ENCODE measurements at places on chromosomes 6 and 20.

- peak; percentile 86 for DNase-seq
These were observed 984 bp downstream of the TFAP2C start for GRCh38 chr20:56630086-56630493.

DNA sequence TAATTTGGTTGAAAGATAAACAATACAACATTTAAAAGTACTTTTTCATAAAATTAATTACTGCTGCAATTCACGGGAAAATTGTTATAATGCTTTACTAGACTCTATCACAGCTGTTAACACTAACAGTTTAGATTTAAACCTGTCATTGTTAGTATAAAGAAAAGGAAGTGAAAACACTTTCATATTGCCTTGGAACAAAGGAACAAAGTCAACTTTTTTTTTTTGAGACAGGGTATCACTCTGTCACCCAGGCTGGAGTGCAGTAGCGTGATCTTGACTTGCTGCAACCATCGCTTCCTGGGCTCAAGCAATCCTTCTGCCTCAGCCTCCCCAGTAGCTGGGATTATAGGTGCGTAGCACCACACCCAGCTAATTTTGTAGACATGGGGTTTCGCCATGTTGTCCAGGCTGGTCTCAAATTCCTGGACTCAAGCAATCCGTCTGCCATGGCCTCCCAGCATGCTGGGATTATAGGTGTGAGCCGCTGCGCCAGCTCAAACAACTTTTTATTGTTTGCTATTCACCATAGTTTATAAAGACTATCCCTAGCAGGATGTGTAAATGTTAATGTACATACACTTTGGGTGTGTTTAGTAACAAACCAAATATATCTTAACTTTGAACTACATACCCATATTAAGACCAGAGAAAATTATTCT is 22.1 kb downstream of the SLC35A1 start:
- DNase-seq = no peak

- DNase-seq = no peak
These were observed 92.6 kb upstream of the AGPAT4 start for GRCh38 chr6:161366301-161366923.

DNA sequence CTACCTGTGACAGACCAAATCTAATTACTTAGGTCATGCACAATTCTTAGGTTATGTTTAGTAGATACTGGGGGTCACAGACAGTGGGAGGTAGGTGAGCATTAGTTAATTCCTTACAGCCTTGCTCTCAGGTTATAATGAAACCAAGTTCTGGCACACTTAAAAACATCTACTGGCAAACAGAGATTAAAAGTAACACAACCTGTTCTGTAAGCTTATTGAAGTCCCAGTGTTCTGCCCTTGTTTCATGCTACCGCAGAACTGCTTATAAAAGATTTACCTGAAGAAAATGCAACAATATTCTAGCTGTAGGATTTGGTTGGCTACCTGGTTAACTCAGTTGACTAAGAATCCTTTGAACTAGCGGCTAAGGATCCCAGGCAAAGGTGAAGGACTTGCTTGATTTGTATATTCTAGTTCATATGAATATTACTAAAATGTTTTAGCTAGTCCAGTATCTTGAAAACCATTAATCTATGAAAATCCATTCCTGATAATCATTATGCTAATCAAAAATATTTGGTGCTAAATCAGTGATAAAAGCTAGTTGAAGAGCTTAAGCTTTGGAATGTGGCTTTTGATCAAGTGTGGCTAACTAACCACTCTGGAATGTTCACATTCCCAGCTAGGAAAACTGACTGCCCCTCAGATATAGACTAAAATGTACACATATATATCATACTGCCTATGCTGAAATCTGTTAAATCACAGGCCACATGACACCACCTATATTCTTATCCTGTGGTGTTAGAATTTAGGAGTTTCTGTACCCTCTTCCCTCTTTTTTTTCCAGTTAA is 7.2 kb downstream of the PEX3 start:
- DNase-seq = peak; percentile 46

DNA sequence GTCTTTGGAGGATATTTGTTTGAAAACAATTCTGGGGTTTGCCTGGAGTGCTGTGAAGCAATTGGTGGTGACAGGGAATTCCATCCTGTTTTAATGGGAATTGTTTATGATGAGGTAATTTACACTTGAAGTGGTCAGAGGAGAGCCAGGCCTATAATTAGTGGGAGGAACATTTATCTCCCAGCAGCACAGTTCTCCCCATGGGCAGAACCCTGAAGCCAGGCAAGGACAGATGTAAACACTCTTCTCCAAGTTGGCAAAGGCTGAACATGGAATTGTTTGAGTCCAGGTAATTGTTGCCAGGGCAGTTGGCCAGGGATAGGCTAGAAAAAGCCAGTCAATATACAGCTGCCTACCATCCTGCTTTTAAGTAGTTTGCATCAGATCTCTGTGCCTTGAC is 789.7 kb downstream of the FRK start:
- DNase-seq = no peak

- no peak for DNase-seq
These were observed 2.8 kb downstream of the ABT1 start for GRCh38 chr6:26599591-26599990.

- DNase-seq = peak; percentile 33
These were observed 523.1 kb downstream of the HTR1B start for GRCh38 chr6:76940191-76940590.

DNA sequence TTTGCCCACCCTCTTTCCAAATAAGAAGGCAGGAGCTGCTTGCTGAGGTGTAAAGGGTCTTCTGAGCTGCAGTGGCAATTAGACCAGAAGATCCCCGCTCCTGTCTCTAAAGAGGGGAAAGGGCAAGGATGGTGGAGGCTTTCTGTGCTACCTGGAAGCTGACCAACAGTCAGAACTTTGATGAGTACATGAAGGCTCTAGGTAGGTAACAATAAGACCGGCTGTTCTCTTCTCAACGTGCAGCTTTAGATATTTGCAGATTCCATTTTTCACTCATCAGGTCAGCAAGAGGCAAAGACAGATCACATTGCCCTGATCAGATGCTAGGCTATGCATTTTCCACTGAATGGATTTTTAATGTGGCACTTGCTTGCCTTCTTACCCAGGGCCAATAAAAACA is at the start of gene FABP7:
Gene FABP7 (plus strand): TSS at position 50 of the 400 bp plus-strand sequence. CDS start 79 bp downstream, at position 129.
- DNase-seq = no peak

- peak; percentile 64 for DNase-seq
These were observed 225.5 kb downstream of the BMP7 start for GRCh38 chr20:57040924-57041323.

DNA sequence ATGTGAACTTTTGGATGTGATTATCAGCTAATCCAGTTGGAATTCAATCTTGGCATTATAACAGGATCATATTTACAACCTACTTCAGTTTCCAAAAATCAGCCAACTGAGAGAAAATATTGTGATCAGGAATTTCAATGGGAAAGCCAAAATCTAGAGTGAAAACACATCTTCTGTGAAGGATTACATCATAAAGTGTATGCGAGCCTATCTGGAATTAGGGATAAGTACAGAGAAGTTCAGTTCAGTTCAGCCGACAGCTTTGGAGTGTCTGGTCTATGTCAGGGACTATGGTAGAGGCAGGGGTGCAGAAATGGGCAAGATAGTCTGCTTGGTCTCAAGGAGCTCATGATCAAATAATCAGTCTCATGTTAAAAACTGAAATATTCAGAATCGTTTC is 12.3 kb upstream of the PRIM2 start:
- DNase-seq = no peak

GRCh38 chr6:136945072-136945471 is 23.0 kb downstream of the SLC35D3 start:
- no peak for DNase-seq

DNA sequence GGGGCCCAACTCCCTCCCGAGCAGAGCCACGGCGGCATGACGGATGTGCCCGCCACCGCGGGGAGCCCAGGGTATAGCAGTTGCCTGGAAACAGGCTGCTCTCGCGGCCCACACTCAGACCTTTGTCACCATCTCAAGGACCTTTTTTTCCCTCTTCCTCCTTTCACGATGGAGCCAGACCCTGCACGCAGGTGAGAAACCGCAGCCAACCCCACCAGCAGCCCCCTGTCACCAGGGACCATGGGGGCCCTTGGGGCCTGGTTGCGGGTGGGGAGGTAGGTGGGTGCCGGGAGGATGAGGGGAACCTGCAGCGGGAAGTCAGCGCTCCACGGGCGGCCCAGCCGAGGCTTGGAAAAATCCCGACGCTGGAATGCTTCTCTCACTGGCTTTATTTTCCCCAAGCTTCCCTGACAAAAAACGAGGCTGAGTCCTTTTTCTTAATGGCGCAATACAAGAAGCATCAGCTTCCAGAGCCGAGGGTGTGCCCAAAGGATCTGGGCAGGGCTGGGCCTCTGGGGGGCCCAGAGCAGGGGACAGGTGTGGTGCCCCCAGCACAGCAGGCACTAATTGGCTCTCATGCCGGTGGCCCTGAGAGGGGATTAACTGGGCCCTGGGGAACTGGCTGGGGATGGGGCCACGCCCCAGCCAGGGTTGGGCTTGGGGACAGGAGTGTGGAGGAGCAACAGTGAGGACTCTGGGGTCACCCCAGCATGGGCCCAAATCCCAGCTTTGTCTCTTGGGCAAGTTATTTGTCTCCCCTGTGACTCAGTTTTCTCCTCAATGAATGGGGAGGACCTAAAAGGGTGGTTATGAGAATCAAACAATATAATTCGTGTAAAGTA is 23.9 kb downstream of the NOL4L start:
- DNase-seq = no peak

DNA sequence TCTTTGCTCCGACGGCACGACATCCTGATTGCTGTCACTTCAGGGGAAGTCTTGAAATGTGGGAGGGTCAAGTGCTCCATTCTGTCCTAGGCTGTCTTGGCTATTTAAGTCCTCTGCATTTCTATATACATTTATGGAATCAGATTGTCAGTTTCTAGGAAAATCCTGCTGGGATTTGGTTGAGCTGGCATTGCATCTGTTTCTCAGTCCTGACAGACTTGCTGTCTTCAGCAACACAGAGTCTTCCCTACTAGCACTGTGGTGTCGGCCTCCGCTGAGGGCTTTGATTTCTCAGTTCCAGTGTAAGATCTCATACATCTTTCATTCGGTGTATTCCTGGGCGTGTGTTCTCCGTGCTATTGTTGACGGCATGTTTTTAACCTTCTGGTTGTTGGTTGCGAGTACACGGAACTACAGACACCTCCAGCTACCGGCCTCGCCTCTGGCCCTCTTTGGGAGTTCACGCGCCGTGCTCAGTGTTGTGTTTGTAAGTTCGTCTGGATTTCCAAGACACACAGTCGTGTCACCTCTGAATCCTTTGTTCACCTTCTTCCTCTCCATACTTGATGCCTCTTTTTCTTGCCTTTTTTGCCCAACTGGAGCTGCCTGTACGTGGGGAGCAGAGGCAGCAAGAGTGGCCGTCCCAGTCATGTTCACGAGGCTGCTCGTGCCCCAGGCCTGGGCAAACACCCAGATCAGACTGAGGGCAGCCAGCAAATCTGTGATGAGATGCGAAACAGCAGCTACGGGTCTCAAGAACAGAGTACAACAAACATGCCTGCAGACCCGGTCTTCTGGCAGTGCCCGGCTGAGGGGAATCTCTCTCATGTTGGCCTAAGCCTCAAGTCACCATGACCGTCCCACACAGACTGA is 92.8 kb downstream of the TAF4 start:
- no peak for DNase-seq

DNA sequence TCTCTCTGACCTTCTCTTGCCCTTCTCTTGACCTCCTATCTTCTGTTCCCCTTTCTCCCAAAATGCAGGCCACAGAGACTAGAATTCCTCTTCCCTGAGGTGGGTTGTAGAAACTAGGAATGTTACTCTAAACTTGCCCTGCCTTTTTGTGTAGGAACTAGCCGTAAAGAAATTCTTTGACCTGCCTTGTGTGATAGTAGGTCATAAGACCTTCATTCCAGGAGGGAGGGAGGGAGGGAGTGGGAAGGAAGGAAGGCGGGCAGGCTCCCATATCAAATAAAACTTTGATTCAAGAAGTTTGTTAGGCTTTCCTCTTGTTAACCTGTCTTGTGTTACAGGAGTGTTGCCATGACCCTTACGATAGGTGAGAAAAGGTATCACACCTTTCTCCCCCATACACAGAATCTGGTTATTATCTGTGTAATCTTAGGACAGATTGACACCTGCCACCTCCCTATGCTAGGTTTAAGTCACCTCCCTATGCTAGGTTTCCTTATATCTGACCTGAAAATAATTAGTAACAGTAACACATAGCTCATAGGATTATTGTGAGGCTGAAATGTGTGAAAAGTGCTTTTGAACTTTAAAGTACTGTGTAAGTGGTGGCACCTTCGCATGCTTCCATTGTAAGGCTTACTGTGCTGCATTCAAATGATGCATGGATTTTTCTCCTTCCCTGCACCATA is 32.6 kb upstream of the FUCA2 start:
- no peak for DNase-seq

DNA sequence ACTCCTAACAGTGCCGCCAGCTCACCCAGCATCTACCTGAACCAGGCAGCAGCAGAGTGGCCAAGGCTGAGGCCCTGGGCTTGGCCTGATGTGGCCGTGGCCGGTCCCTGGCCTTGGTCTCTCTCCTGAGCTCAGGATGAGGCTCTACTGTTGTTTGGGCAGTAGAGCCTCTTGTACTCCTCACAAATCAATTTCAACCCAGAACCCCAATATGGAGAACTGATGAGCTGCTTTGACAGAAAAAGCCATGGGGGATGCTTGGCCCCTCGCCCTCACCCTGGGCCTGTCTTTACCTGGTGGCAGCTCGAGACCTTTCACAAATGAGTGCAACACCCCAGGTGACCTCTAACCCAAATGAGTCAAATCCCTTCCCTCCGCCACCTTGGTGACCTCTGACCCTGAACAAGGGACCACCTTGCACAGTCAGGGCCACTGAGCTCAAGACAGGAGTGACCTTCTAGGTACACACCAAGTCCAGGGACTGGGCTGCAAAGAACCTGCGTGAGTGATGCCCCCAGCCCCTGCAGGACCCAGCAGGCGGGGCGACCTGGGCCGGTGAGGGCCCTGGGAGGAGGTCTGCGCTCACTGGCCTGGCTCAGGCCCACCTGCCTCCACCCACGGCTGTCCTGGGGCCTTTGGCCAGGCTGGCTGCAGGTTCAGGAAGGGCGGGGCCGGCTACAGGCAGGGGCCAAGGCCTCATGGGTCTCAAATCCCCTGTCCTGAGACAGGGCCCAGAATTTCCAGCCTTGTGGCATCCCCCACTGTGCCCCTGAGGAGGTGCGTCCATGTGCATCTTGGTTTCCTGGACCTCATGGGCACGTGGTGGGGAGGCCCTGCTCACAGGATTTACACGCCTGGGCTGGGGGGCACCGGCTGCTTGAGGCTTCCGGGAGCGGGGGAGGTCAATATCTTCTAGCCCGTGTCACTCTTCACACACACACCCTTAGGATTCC is 30.2 kb downstream of the PSMG4 start:
- no peak for DNase-seq

DNA sequence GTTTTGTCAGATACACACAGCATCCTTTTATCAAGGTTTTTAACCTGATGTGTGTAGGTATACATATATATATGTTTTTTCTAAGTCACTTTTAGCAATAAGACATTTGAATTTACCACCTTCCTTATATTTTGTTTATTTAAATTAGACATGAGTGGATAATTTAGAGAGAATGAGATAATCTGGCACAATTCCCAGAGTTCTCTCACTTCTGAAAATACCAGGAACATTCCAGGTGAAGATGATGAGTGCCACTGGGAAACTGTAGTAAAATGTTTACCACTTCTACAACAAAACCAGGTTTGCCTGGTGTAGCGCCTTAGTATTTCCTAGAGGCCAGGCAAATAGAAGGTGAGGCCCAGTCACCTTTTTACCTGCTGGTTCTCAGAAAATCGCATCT is 189.5 kb downstream of the TMEM242 start:
- no peak for DNase-seq

GRCh38 chr6:10721850-10722569 is 860 bp upstream of the TMEM14C start:
- no peak for DNase-seq
